ENCODE measurements at places on chromosomes 6 and 20.

- no peak for DNase-seq
These were observed 46.7 kb downstream of the RGS17 start for GRCh38 chr6:153084393-153084792.

DNA sequence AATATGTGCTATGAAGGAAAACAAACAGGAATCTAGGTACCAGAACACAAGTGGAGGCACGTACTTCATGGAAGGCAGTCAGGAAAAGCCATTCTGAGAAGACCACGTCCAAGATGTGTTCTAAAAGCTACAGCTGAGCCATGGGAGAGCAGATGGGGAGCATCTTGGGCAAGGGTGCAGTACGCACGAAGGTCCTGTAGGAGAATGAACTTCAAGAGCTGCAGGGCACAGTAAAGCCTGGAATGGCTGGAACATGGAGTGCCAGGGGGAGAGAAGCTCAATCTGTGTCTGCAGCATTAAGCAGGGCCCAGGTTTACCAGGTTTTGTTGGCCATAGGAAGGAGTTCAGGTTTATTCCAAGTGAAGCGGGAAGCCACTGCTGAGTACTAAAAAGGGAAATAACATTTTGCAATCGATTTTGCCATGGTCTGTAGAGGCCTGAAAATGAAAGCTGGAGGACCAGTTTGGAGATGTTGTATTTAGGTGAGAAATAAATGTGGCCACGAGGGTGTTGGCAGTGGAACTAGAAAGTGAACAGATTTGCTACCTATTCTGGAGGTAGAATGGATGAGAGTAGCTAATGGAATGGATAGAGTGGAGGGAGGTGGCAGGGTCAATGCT is 29.9 kb downstream of the ADTRP start:
- DNase-seq, result no peak

DNA sequence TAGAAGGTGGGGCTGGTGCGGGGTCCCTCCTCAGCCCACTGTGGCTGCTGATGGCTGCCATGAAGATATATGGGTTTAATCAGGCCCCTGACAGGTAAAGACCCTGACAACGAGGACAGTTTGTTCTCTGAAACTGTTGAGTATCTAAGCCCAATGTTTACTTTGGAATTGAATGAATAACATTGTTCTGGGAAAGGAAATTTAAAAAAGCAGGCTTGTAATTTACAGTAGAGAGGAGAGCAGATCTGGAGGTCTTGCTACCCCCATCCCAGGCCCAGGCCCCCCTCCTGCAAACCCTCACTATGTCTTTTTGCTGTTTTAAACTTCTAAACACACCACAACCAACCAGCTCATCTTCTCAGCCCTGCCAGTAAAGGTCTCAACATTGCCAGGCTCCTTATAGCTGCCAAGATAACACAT is 171.3 kb downstream of the CDC5L start:
- no peak for DNase-seq

DNA sequence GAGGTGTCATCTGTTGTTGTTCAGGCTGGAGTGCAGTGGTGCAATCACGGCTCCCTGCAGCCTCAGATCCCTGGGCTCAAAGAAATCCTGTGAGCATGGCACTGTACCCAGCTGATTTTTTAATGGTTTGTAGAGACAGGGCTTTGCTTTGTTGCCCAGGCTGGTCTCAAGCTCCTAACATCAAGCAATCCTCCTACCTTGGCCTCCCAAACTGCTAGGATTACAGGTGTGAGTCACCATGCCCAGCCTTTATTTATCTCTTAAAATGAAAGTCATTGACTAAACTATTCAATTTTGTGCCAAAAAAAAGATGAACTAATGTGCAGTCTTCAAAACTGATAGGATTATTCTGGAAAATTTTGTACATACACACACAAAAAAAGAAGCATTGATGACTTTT is 38.8 kb upstream of the UNC93A start:
- DNase-seq, result no peak

DNA sequence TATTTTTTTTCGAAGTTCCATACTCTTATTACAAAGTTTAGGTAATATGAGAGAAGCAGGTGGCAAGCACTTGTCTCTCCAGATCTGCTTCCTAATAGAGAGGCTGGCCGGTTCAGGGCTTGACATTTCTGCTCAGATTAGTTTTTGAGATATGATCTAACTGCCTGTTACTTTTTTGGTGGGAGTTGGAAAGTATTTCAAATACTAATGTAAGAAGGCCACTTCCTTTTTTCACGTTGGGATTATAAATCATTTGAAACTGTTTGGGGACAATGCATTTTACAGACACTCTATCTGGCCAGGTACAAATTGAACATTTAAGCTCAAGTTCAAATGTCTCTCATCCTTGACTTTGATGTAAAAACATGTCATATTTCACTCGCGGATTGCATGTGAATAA is 222.1 kb upstream of the SULF2 start:
- DNase-seq, result no peak

DNA sequence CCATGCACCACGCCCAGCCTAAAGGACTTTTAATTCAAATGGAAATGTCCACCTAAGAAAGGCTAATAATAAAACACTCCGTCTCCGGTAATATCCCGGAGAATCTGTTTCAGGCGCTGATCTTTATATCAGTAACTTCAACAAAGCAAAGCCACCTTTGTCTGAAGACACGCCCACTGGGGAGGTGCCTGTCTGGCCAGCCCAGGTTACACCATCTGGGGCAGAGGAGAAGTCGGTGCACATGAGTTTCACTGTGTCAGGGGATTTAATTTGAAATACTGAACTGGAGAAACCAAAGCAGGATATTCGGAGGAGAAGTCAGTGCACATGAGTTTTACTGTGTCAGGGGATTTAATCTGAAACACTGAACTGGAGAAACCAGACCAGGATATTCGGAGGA is 9.4 kb downstream of the SERPINB6 start:
- no peak for DNase-seq

DNA sequence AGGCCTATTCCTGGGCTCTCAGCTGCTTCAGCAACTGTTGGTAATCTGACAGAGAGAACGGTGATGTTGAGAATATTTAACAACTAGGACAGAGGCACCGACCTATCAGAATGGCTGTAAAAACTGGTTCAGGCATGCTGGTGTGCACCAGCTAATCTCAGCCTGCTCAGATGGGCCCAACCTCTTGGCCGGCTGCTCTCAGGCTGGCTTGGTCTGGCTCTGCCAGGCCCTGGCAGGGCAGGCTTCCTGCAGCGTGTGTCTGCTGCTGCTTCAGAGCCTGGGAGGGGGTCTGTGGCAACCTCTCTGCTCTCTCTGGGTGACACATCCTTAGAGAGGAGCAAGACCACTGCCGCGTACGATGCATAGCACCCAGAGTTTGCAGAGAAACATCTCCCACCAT is 4.8 kb downstream of the SLC2A12 start:
- DNase-seq, result no peak

DNA sequence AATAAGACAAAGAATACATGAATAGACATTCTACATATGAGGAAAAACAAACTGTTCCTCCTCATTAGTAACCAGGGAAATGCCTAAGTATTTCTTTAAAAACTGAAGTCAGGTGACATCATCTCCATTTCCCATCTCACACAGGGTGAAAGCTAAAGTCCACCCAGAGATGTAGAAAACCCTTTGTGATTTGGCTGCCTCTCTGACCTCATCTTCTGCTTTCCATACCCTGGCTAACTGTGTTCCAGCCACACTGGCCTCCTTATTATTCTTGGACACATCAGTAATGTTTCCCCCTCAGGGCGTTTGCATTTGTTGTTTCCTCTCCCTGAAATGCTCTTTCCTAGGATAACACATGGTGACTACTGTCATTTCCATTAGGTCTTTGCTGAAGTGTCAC is 40.4 kb downstream of the ESF1 start:
- DNase-seq, result no peak

Data from NCI-H1930 (cell line).